ELF-1 (cell line): ENCODE measurements at places on chromosomes 1 and 21.

GRCh38 chr1:204507317-204508105 is 8.7 kb upstream of the MDM4 start:
- peak; percentile 85 for DNase-seq

DNA sequence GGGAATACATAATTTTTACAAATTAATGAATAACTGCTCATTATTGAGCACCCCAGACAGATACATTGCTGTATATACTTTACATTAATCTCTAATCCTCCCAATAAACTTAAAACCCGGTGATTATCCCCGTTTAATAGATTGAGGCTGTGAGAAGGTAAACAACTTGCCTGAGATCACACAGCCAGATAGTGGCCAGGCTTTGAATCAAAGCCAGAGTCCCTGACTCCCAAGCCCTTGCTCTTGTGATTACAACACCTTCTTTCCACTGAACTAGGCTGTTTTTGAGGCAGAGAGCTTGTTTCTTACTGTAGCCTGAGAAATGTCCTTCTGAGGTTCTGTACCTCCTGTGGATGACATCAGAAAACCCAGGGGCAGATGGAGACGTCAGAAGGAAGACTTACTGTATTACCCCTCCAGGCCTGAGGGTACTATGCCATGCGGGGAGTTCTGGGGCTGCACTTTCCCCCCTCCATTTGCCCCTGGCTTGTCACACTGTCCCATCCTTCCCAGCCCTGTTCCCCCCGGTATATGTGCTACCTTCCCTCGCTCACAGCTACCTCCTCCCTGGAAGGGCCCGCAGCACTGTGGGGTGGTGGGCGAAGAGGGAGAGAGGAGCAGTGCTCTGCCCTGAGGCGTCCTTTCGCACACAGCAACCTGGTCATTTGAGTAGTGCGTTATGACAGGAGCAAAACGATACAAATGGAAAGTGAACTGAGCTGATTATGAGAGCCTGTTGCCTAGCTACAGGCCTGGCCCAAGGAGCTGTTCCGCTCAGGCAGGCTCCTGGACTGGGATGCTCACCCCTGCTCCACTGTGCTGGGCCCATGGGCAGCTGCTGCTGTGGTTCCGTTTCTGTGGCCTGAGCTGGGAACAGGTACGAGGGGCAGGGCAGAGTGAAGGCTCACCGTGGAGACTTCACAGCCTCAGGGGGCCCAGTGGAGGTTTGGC is 4.6 kb downstream of the KCNC4 start:
- no peak for DNase-seq

- DNase-seq, result no peak
Observed at GRCh38 chr1:209751627-209752231, 4.1 kb upstream of the TRAF3IP3 start.

- DNase-seq, result peak; percentile 73
Observed at GRCh38 chr1:221274373-221274772, 395.1 kb downstream of the HLX start.

GRCh38 chr1:73854527-73854926 is 343.4 kb downstream of the LRRIQ3 start:
- DNase-seq, result no peak

- DNase-seq, result peak; percentile 82
Observed at GRCh38 chr1:229341774-229342655, 832 bp downstream of the CCSAP start.

DNA sequence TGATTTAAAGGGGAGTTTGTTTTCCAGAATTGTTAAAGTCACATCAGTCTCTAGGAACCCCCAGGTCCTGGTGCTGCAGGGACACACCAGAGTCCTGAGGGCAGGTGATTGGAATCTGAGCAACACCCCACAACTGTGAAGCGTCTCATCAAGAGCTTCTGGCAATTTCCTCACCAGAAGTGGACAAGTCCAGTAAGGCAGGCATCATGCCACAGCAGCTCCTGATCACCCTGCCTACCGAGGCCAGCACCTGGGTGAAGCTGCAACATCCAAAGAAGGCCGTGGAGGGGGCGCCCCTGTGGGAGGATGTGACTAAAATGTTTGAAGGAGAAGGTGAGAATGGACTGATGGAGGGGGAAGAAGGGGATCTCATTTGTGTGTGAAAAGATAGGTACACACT is 2.1 kb downstream of the ZFP69 start:
- DNase-seq, result no peak

- no peak for DNase-seq
Observed at GRCh38 chr1:229893762-229894444, 173.1 kb upstream of the GALNT2 start.

GRCh38 chr1:152520561-152521090 is 6.3 kb downstream of the CRCT1 start:
- no peak for DNase-seq

- DNase-seq, result no peak
Observed at GRCh38 chr1:114209971-114210370, 56.3 kb upstream of the SYT6 start.

GRCh38 chr1:150386592-150386991 is 22.6 kb downstream of the RPRD2 start:
- no peak for DNase-seq

DNA sequence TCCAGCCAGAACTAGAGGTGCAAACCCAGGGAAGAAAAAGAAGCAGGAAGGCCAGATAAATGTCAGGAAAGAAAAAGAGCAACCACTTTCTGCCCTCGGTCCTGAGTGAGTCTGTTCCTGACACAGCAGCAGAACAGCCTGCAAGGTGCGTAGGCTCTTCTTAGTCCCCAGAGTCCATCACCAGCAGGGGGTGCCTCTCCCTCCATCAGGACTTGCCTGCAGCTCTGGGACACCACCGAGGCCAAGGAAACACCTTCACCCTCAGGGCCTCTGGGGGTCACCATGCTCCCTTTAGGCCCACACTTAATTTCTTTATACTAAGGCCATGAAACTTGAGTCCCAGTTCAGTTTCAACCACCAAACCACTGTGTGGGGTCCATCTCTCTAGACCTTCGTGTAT is 43.7 kb upstream of the NFASC start:
- peak; percentile 66 for DNase-seq

GRCh38 chr1:93907718-93908117 is 1.5 kb downstream of the GCLM start:
- DNase-seq, result no peak

DNA sequence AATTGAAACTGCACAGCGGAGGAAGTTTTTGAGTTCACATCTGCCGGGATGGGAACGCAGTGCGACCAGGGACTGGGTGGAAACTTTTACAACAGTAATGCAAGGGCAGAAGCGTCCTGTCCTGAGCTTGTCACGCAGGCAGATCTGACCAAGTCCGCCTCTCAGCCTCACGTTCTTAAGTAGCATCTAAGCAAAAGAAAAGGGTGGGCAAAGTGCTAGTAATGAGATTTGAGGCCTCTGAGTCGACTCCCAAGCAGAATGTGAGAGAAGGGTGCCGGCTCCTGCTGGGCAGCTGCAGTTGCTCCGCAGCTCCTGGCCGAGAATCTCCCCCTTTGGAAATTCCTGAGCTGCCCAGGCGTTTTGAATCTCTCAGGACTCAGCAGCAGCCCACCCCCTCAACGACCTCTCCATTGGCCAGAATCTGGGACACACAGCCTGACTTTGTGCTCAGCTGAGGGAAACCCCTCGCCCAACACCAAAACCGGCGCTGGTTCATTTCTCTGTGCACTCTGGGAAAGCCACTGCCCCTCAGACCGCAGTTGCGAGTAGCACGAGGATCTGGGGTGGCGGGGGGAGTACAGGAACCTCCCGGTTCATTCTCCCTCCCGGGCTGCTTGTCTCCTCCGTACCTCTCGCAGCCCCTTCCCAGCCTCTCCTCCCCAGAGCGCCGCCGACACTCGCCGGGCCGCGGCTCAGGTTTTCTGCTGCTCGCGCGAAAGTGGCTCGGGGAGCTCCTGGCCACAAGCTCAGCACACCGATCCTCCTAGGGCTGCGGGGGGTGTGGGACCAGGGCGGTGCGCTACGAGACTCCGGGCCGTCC is 913 bp upstream of the S1PR1 start:
- DNase-seq, result peak; percentile 69

- no peak for DNase-seq
Observed at GRCh38 chr1:94981575-94981973, 54.7 kb upstream of the CNN3 start.

- no peak for DNase-seq
Observed at GRCh38 chr1:240941701-240942370, 329.9 kb upstream of the GREM2 start.

DNA sequence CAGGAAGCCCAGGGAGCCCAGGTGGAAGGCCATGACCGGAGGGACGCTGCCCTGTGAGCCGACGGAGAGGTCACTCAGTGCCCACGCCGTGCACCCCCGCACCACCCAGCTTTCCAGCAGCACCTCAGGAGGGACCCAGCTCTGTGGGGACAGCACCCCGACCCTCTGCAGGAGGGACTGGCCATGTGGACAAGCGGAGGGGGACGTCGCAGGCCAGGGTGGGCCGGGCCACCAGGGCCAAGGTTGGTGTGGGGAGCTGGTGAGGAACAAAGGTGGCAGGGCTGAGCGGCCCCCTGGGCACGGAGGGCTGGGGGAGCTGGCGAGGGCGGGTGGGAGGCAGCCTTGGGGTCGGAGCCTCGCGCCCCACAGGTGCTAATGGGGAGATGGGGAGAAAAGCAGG is 22.8 kb downstream of the NADK start:
- no peak for DNase-seq

- DNase-seq, result no peak
Observed at GRCh38 chr1:183635099-183635605, 431 bp downstream of the ARPC5 start.

DNA sequence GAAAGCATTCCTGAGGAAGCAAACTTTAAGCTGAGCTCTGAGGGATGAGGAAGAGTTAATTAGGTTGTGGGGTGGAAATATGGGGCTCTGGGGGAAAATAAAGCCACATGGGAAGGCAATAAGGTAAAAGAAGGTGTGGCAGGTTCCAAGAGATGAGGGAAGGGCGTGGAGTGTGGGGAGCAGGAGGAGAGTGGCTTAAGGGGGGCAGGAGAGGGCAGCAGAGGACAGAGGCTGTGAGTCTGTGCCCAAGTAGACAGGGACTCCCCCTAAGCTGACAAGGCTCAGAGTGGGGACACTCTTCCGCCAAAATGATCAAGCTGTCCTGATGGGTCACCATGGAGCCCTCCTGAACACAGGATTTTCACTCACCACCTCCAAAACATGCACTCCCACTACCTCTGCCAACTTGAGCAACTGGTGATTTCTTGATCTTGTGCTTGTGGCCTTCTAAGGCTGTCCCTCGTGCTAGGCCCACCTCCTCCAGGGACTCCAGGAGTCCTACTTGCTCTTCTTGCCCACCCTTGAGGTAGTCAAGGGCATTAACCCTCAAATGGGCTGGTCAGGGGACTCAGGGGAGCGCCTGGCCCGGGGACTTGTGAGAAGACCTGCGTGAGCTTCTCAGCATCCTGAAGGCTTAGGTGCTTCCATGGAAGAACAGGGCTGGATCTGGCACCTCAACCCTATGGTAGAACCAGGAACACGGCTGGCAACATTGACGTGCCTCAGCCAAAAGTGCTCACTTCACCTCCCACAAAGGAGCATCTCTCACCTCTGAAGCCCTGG is 23.4 kb downstream of the DMAP1 start:
- no peak for DNase-seq

DNA sequence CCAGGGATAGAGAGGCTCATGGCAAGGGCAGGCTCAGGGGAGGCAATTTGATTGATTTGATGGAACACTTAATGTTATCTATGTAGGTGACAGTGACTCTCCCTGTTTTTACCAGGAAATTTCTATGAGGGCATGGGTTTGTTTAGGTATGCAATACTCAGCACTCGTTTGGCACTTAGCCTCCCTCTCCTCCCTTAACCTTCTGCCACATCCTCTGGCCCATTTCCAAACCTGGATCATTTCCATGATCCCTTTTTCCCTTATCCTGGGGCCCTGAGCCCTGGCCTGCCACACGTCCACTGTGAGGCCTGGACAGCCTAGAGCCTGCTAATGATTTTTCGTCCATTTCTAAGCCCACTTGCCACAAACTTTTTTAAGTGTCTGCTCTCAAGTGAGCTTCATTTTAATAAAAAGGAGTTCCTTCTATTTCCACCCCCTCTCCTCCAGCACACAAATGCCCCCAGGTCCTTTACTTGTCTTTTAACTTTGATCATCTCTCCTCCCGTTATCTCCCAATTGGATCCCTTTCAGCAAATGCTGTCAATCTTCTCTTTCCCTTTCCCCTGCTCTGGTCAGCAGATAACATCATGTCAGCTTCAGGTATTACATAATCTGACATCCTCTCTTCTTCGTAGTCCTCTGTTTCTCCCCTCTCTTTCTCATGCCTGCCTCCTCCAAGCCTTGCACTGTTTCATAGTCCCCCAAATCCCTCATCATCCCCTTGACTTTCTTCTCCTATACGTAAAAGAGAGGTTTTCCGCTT is 37.8 kb upstream of the GADD45A start:
- DNase-seq, result peak; percentile 38

- DNase-seq, result no peak
Observed at GRCh38 chr1:34267326-34267725, 90.6 kb downstream of the C1orf94 start.

DNA sequence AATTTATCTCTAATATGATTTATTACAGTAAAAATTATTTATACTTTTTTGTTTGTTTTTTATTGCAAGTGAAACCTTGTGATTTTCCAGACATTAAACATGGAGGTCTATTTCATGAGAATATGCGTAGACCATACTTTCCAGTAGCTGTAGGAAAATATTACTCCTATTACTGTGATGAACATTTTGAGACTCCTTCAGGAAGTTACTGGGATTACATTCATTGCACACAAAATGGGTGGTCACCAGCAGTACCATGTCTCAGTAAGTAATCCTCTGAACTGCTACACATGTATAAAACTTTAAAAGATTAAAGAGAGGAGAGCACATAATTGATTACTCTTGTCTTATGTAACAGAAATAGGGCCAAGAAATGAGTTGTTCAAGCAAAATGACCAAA is 4.5 kb downstream of the CFHR3 start:
- DNase-seq, result no peak

GRCh38 chr1:204344665-204345355 is 14.9 kb downstream of the PLEKHA6 start:
- no peak for DNase-seq

DNA sequence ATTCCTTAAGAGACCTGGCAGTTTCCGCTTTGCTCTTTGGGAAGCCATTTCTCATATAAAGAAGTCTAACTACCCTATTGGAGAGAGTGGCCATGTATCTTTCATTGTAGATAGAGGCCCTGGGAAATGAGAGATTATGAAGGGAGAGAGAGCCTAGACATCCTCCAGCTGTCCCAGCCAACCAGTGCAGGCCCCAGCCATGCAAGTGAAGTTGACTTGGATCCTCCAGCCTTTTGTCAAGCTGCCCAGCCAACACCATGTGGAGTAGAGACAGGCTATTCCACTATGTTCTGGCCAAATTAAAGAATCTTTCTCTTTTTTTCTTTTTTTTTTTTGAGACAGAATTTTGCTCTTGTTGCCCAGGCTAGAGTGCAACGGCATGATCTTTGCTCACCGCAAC is 7.1 kb upstream of the ANP32E start:
- DNase-seq, result no peak

DNA sequence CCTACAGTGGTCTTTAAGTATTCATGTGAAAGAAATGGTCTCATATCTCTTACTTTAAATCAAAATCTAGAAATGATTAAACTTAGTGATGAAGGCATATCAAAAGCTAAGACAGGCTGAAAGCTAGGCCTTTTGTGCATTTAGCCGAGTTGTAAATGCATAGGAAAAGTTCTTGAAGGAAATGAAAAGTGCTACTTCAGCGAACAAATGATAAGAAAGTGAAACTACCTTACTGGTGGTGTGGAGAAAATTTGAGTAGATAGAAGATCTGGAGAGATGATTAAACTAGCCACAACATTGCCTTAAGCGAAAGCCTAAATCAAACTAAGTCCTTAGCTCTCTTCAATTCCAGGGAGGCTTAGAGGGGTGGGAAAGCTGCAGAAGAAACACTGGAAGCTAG is 147.6 kb downstream of the DSCAM start:
- DNase-seq, result no peak
